Uterus (tissue), 4 donors: ENCODE measurements at places on chromosomes 6 and 20.

DNA sequence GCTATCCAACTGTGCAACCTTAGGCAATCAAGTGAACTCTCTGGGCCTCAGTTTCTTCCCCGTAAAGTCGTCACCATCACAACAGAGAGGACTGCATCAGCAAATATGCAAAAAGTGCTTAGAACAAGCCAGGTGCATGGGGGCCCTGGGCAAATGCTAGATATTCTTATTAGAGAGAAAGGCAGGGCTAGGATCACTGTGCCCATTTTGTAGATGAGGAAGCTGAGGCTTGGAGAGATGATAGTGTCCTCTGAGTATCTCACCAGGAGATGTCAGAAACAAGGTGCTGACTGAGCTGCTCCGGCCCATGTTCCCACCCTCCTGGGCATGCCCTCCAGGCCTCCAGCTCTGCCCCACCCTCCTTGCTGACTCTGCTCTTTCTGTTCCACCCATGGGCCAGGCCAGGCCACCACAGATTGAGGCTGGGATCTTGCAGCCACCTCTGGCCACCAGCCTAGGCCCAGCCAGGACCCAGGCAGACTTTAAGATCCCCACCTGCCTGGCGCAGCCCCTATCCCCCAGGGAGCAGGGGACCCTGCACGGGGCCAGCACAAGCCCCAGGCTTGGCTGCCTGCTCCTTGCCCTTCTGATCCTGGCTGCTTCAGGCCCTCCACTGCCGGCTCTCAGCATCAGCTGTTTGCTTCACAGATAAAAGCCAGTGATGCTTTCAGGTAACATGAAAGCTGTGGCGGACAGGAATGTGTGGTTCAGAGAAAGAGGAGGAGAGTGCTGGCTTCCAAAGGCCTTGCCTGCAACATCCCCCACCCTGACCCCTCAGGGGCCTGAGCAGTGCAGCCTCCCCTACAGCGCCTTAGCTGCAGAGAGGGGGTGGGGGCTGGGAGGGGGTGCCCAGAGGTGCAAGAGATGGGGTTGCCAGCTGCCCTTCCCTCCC is 47.6 kb downstream of the GRM4 start:
- no peak for DNase-seq

GRCh38 chr6:170129691-170130171 is 161.1 kb downstream of the DLL1 start:
- DNase-seq = peak; percentile 29

DNA sequence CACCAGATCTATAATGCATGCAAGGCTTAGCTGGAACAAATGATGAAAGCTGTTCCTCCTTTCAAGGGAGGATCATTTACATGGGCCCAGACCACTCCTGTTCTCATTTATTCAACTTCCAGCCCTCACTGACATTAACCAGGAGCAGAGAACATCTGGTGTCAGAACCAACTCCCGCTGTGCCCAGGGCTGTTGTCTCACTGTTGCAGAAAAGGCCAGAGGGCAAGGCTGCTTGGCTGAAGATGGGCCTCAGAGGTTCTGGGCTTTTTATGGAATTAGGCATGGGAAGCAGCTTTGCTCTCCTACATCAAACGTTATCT is 164.2 kb downstream of the GMPR start:
- DNase-seq = peak; percentile 89

- no peak for DNase-seq
Observed at GRCh38 chr20:51439160-51439689, 103.3 kb downstream of the NFATC2 start.

- no peak for DNase-seq
Observed at GRCh38 chr20:53522026-53522425, 71.6 kb downstream of the ZNF217 start.
